Putamen (tissue), 1 donor: ENCODE measurements at places on chromosomes 5 and 9.

DNA sequence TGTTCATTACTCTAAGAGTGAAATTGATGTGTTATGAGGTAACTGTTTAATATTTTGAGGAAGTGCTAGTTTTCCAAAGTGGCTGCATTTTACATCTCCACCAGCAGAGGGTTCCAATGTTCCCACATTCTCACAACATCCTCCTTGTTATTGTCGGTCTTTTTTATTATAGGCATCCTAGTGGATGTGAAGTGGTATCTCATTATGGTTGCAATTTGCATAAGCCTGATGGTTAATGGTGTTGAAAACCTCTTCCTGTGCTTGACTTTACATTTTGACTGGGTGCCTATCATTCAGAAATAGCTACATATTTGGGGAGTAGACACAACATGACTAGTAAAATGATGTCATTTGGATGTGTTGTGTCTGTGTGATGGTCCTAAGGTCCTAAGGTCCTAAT is 143.6 kb downstream of the MRPS30 start:
- DNase-seq: no peak

- no peak for DNase-seq
Observed at GRCh38 chr9:138120072-138120471, 242.5 kb downstream of the CACNA1B start.

DNA sequence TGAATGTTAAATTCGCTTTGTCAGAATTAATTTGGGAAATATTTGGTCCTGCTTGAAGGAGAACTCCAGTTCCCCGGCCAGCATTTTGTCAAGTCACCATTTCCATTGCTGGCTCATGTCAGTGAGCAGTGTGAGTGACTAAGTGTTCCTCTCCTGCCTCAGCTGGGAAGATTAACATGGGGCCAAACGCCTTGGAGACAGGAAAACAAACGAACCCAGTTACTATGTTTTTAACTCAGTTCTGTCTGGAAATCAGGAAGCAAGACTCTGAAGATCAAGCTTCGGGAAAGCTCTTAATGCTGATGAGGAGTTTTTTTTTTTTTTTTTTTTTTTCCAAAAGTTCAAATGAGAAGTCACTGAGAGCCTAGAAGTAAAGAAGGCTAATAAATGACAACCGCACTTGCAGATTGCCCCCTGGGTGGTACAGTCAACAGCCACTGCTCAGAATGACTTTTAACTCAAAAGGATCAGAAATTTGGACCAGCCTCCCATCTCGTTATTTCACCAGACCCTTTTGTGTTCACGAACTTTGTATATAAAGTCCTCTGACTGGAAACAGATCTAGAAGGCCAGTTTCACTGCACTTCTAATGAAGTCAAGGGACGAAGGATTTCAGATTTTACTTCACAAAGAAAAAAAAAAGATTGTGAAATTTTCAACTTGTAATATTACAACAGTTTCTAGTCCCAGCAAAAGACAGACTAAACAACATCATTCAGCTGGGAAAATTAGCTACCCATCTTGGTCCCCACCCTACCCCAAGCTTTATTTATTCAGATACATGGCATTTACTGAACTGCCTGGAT is 121.3 kb downstream of the LHFPL2 start:
- DNase-seq: no peak

- DNase-seq: peak; percentile 20
Observed at GRCh38 chr5:168244838-168245559, 46.4 kb upstream of the WWC1 start.

DNA sequence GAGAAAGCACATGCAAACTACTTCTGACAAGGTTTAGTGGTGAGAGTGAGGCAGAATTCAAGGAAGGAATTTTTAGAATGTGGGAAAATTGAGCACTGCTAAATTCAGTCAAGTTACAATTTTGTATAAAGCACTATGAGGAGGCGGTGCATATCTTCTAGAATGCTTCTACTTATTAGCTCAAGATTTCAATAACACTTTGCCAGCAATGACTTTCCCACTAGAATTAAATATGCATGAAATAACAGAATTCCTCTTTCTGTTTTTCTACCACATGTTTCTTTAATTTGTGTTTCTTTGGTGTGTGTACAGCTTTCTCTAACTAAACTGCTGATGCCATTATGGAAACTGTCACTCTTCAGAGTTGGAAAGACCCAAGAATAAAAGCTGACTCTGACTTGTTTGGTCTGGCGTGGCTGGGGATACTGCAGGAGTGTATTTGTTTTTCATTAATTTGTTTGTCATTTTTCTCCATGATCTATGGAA is 163.5 kb downstream of the ARSB start:
- peak; percentile 62 for DNase-seq

GRCh38 chr5:58133631-58134296 is 326.1 kb downstream of the PLK2 start:
- DNase-seq: peak; percentile 69

DNA sequence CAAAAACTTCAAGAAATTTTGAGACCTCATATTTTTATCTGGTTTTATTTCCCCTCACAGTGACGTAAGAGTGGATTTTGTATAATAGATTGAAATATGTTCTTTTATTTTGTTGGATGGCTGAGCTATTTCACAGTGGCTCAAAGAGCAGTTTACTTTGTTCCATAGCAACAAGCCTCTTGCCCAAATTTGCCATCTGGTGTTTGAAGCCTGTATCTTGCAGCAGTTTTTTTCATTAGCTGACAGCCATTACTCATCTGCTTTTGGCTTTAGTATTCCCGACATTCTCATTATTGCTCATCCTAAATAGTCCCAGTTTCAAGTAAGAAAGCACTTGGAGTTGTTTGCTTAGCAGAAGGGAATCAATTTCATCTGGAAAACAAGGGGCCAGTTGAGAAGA is 36.3 kb downstream of the GDA start:
- no peak for DNase-seq

GRCh38 chr9:129253803-129254381 is 75.8 kb upstream of the IER5L start:
- no peak for DNase-seq

DNA sequence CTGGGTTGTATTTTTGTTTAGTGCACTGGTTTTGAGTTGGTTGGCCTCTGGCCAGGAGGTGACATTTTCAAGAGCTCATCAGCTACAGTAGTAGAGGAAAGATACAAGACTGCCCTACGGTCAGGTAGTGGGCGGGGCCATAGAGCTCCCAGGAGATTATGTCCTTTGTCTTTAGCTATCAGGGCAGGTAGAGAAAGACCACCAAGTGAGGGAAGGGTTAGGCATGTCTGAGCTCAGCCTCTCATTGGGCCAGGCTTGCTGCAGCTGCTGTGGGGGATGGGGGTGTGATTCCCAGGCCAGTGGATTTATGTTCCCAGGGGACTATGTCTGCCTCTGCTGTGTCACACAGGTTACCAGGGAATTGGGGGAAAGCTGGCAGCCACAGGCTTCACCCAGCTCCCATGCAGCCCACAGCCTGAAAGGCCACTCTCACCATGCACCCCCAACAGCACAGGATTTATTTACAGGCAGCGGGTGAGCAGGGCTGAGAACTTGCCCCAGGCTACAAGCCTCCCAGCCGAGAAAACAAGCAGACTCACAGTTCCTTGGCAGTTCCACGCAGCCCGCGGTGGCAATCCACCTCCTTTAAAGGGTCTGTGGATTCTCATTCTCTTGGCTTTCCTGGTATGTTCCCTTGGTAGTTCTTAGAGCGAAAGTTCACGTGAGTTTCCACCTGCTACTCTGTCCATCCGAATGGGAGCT is 37.5 kb upstream of the BOD1 start:
- DNase-seq: no peak

DNA sequence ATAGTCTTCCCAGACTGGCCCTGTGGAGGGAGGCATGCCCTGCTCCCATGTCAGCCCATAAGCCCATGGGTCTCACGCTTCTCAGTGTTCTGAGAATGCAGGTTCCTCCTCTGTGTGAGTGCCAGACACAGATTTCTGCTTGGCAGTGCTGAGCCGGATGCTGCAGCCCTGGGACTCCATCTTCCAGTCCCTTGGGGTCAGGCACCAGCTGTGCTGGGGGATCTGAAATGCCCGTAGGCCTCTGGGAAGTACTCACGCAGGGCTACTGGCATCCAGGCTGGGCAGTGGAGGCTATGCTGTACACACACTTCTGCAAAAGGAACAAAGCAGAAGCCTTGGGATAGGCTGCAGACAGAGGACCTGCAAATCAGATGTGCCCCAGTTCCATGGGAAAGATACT is 1944.6 kb downstream of the EFNA5 start:
- no peak for DNase-seq

GRCh38 chr5:95935553-95936100 is 26.0 kb downstream of the ELL2 start:
- DNase-seq: no peak

DNA sequence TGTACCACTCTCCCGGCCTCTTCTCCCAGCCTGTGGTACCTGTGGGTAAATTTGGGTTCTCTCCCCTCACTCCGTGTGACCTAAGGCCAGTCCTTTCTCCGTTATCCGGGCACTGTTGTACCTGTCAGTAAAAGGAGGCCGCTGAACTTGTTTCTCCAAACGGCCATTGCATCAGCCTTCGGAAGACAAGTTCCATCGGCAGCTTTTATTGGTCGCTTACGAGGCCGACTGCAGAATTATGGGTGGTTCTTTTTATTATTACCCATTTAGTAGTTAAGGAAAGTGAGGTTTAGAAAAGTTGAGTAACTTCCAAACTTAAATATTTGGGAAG is 558 bp downstream of the GRPEL2 start:
- no peak for DNase-seq

DNA sequence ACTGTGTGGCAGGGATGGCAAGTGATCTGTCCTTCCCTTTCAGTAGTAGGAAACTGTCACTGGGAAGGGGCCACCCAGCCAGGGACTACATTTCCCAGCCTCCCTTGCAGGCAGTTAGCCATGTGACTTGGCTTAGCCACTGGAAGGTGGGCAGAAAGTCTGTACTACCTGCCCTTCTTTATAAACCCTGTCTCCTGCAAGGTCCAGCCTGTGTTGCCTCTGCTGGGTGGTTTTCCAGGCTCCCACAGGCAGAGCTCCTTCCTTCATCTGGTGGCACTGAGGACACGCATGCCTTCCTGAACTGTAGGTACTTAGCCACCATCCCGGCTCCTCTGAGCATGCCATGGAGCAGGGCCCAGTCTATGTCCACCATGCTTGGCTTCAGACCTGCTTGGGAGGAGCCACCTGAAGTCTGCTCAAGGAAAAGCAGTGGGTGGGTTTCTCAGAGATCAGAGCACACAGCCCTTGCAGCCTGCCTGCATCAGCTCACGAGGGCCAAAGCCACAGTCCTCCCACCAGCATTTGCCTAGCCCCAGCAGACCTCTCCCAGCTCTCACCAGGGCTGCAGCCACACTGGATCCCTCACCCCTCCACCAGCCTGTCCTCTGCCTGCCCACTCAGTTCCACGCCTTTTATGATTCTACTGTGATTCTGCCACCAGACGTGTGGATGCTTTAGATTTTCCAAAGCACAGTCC is 16.7 kb upstream of the SLC25A51 start:
- no peak for DNase-seq

GRCh38 chr5:39755986-39756385 is 331.2 kb upstream of the DAB2 start:
- DNase-seq: peak; percentile 17

DNA sequence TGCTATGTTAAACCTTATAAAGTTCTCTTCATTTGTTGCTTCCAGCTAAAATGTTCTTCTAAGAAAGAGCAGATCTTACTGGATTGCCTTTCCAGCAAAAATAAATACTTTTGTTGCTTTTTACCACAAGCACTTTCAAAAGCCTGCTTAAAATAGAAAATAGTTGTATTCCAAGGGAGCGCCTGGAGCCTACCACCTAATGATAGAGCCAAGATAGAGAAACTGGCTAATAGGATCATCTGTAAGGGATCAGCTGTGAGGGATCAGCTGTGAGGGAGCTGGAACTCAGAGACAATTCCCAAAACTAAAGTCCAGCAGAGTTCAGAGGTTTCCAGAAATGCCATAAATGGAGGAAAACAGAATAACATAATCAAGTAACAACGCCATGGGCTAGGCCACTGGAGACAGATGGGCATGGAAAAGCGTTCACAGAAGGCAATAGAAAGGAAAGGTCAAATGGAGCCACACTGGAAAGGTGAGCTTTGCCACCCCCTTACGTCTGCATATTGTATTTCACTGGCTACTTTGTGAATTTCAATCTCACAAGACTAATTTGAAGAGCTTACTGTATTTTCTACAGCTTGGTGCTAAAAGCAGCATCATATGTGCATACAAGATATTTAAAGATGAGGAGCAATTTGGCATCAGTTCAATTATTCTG is 140.6 kb upstream of the TLE4 start:
- no peak for DNase-seq

- no peak for DNase-seq
Observed at GRCh38 chr9:30977965-30978364, 1406.5 kb upstream of the ACO1 start.

GRCh38 chr5:932628-933250 is 40.1 kb downstream of the TRIP13 start:
- no peak for DNase-seq

DNA sequence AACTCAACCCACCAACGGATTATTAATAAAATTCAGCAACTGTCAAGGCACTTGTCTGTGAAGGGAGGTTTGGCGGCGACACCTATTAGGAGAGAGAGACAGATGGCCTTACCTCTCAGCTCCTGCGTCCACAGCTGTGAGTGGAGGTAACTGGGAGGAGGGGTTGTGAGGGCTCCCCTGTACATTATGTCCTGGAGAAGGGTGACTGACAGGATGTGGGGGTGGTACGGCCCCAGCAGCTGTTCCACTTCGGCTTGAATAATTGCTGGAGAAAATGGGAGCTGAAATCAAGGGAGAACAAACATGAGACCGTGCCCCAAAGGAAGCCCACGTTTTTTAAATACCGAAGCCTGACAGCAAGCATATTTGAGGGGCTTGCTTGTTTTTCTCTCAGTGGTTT is 353.5 kb upstream of the RFX3 start:
- no peak for DNase-seq

GRCh38 chr5:142290577-142291299 is 34.1 kb downstream of the SPRY4 start:
- DNase-seq: no peak

DNA sequence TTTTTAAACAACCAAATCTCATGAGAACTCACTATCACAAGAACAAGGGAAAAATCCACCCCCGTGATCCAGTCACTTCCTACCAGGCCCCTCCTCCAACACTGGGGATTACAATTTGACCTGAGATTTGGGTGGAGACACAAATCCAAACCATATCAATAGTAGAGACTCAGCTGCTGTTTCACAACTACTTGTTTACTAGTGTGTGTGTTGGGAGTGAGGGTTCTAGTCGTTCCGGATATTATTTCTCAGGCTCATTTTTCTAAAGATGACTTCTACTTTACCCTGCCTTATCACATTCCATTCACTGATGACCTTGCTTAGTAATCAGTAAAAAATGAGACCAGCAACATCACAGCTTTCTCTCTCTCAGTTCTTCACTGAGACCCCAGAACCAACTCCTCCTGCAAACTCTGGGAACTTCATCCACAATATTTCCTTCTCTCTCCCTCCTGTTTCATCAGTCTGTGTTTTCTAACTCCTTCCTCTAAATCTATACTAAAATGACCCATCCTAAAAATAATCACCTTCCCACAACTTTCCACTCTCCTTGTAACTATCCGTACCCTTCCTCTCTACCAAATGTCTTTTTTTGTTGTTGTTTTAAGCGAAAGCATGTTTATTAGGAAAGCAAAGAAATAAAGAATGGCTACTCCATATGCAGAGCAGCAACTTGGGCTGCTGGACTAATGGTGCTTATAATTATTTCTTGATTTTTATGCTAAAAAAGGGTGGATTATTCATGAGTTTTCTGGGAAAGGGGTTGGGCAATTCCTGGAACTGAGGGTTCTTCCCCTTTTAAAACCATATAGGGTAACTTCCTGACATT is 121.5 kb upstream of the SPRY4 start:
- DNase-seq: no peak
